ENCODE measurements at places on chromosomes 3 and 15.
A peak's percentile ranks its signal among the peaks of the same experiment; 100 is the strongest.

- DNase-seq, result no peak
These were observed 700.1 kb downstream of the ROBO1 start for GRCh38 chr3:79067734-79068133.

DNA sequence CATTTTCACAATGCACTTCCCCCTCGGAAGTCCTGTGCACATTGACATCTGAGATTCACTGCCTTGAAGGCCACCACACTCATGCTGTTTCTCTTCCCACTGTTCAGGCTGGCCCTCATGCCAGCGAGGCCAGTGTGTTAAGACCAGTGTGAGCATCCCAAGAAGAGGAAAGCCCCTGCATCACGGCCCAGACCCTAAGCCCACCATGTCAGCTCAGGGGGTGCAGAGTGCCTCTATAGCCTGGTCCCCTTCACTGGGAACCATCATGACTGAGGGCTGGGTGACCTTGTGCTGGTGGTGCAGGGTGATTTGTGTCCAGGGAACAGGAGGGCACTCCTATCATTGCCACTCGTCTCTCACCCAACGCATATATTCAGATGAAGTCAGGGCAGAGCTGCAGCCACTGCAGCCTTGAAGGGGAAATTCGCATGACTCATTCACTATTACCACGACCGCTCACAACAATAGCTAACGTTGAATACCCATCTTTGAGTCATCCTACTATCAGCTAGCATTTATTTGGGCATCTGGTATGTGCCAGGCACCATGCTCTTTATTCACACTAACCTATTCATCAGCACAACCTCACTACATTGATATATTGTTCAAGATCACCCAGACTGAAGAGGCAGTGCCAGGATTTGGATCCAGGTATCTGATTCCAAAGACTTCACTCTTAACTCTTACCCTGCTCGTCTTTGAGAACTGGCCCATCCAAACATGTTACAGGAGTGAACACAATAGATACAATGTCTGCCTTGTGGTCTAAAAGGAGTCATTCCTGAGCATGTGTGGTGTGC lies 58.8 kb upstream of the SLC6A11 start:
- peak; percentile 25 for DNase-seq

GRCh38 chr3:177333533-177334520 lies 136.5 kb upstream of the TBL1XR1 start:
- DNase-seq, result no peak

- no peak for DNase-seq
These were observed 119.1 kb upstream of the SLC25A36 start for GRCh38 chr3:140822401-140823047.

DNA sequence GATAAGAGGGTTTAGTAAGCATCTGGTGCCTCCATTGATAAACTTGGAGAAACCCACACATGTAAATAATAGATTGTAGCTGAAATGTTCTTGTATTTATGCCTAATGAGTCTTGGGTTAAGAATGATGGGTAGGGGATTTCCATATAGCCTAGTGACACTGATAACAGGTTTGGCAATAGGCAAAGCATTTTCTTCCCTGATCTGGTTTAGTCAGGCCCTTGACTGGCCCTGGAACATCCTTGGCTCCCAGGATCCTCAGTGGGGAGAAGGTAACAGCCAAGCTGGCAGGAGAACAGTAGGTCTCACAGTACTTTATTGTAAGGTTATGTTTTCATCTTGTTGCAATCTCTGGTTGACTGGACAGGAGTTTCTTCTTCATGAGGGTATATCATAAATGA lies 228.4 kb downstream of the DIPK2A start:
- no peak for DNase-seq

- no peak for DNase-seq
These were observed 19.1 kb upstream of the FSTL1 start for GRCh38 chr3:120469882-120470301.

DNA sequence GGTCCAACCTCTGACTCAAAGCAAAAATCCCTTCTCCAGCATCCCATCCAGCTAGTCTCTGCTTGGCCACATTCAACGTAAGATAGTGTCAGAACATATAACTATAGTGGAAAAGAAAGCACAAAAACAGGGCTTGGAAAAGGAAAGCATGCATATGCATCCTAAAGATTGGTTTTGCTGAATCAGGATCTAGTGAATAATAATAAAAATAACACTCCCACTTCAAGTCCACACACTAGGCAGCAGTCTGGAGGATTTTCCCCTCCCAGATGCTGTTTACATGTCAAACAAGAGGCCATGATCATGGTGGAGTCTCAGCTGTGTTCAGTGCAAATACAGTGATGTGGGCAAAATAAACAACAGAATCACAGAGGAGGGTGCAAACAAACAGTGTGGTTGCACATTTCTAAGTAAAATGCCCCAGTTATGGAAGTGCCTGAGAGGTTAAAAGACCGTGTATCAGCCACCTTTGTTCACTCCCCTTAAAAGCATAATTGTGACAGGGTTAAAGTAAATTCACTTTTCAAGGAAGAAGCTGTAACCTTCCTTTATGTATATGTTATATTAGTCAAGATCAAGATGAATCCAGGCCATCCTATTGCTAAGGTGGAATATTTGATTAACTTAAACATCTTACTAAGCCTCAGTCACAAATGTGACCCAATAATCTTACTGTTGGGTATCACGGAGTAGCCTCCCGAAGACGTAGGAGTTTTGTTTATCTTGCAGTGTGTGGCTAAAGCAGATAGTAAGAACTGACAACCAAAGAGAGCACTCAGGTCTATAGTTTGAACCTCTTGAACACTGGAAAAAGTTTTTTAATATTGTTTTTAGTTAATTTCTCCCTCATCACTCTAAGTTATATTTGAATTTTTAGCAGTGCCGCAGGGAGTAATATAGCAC lies 424.5 kb downstream of the SOX2 start:
- DNase-seq, result no peak

DNA sequence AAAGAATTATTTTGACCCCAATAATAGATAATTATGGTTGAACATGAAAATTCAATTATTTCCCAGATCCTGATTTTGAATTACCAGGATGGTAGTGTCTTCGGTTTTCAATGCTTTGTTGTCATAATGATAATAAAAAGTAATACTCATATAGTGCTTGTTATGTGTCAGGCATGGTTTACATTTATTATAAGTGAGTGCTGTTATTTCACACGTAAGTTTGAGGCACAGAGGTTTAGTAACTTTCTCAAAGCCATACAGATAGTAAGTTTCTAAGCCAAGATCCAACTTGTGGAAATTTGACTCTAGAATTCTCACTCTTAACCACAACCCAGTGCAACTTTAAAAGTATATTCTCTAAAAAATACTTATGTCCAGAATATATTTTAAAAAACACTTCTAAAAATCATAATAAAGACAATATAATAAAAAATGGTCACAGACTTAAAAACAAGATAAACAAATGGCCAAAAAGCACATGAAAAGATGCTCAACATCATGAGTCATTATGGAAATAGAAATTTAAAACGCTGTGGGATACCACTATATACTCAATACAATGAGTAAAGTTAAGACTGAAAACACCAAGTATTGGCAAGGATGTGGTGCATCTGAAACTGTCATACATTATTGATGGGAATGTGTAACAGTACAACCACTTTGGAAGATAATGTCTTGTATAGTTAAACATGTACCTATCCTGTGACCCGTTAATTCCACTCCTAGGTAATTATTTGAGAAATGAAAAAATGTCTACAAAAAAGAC lies 45.2 kb downstream of the SPRED1 start:
- no peak for DNase-seq

DNA sequence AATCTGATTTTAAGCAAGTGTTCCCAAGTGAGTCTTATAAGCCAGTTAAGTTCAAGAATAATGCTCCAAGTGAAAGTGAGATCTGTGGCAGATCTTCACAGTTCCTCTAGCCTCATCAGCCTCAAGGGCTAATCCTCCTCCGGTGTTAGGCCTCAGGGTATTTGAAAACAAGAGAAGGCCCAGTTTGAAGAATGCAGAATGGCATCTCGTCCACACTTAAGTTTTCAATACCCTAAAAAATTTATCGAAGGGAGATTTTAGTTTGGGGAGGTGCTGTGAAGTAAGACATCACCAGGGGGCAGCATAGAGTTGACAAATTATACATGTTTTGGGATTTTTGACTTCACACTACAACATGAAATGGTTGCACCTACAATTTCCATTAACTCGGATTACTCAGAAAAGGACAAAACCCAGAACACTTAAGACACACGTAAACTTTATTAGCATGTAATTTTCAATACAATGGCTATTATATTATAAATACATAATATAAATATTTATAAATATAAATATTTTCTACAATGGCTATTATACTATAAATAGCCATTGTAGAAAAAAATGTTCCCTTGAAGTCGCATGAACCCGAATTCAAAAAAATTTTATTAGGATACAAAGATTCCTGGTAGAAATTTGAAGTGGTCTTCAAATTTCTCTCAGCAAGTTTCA lies 2.3 kb upstream of the TMEM266 start:
- DNase-seq, result peak; percentile 55

DNA sequence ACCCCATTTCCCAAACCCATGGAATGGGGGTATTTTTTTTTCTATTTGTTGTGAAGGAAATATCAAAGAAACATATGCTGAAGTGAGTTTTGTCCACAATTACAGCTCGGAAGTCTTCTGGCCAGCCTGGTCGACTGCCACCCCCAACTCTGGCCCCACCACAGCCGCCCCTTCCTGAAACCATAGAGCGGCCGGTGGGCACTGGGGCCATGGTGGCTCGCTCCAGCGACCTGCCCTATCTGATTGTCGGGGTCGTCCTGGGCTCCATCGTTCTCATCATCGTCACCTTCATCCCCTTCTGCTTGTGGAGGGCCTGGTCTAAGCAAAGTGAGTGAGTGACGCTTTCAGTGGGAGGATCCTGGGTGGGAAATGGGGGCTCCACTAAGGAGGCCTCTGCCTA lies 71.9 kb downstream of the BOC start:
- no peak for DNase-seq

- DNase-seq, result no peak
These were observed 8.1 kb downstream of the VGLL3 start for GRCh38 chr3:86982883-86983282.

- DNase-seq, result no peak
These were observed 450.8 kb downstream of the MCTP2 start for GRCh38 chr15:94682171-94682570.

DNA sequence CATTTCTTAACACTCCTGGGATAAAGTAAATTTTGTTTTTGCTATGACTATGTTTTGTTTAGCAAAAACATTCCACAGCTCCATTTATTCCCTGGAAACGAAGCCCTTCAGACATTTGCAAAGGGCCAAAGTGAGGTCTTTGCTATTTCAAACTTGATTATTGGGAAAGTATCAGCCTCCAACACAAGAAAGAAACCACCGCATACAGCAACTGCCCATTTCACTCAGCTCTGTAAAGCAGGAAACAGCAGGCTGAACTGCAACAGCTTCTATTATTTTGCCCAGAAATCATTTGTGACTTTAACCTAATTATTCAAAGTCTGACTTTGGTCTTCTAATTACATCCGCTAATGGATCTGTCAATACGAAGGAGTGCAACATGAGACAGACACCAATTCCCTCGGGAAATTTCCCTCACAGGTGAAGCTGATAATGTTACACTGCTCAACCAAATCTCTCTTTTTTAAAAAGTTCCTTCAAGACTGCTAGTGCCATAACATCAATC lies 72.1 kb downstream of the RFTN1 start:
- DNase-seq, result no peak

DNA sequence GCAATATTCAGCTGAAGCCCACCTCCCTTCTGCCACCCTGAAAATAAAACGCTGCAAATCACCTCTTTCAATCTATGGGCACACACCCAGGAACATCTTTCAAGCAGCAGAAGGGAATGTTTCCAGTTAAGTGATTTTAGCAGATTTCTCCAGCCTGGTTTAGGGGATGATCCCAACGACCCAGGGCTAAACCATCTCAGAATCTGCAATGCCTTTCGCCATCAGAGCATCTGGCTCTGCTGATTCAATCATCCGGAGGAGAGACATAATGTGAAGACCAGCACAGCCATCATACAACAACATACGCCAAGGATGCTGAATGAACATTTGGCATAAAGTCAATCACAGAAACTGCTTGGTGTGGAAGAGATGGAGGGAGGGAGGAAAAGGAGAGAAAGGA lies 15.5 kb upstream of the LRRN1 start:
- no peak for DNase-seq

DNA sequence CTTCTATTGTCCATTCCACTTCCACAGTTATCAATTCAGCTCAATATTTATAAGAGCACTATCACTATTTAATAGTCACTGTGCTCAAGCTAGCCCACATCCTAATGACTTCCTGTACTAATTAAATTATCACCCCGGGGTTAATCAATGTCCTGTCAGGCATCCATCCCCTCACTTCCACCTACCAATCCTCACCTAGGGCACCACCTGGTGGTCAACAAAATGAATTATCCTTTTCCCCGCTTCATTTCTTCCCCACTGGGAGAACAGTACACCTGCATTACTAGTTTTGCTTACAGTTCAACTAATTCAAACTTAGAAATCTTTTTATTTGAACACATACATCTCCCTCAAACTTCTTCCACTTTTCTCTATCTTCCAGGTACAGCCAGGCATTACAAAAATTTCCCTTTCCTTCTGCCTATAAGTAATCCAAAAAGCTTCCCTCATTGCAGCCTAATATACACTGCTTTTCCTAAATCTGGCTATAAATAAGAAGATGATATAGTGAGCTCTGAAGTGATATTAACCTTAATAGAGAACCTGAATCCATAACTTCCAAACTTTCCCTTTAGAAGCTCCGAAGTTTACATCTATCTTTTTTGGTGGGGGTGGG lies 68.5 kb downstream of the TMCC1 start:
- DNase-seq, result peak; percentile 63

DNA sequence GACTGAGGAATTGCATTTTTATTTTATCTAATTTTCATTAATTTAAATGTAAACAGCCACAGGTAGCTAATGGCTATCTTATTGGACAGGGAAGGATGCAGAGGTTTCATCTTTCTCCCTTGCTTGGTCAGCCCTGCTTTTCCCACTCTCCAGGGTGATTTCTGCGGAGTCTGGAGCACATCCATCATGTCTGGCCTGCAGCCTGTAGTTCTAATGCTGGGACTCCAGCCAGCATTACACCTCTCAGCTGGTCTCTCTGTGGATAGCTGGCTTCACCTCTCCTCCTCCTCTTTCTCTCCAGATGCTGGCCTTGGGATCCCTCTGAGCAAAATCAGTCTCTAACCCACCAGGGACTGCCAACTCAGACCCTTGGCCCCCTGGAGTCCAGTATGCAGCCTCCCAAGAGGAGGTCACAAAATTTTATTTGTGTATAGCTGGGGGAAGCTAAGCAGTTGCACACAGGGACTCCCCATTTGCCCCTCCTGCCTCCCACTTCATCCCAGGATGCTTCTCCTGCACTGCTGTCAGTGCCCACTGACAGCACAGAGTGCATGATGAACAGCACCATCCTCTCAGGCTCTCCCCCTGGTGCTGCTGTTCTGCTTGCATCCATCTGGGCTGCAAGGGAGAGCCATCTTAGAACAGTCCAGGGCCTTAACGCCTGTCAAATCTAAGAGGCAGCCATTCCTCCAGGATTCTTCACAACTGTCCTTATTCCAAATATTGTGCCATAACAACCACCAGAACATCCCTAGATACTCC lies 1.7 kb downstream of the BFSP2 start:
- no peak for DNase-seq

- DNase-seq, result no peak
These were observed 58.9 kb upstream of the FLNB start for GRCh38 chr3:57949344-57949743.

Data from stimulated activated CD4-positive, alpha-beta T cell treated with anti-CD3 and anti-CD28 coated beads, Interleukin-15, amount 100 ng/mL, for 24 hours (primary cell).